ENCODE measurements at places on chromosomes 16 and 17.

DNA sequence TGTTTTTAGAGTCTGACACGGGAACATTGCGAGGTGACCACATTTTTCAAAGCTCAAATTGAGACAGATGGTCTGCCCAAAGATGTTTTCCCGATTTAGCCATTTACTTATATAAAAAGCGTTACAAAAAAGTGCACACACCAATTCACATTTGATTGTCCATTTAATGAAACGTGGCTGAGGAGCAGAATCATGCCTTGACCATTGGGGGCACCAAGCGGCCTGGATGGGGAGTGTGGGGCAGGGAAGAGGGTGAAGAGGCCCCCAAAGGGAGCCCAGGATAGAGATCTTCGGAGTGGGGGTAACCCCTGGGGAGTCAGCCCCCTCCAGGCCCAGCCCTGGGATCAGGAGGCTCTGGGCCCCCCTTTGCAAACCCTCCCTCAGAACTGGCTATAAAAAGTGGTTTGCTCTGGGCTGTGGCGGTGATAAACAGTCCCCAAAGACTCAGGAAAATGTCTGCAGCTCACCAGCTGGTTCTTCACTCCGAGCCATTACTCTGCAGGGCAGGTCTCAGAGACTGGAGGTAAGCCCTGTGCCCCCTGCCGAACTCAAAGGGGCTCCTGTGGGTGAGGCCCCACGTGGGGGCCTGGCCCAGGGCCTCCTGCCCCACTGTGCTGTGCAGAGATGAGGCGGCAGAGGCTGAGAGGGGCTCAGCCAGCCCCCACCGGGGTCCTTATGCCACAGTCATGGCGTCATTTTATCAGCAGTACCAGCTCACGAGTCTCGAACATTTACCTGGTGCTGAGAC lies 105.9 kb upstream of the SEC14L1 start:
- no peak for DNase-seq

DNA sequence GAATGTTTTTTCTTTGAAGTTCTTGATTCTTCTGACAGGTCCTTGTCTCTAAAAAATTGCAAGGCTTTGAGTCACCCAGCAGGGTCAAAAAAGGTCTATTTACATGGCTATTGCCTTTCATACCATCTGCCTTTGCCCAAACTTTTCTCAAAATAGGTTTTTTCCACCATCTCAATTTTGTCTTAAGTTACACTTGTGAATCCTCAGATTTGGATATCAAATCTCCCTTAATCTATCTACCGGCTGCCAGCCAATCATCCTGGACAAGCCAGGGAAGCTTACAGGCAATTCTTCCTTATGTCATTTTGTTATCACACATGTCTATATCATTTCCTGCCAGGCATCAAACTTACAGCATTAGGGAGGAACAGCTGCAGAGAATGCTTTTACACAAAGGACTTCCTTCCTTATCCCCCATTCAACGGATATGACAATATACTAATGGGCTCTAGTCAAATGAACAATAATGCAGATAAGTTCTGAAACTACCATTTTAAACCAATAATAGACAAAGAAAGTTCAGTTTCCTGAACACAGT lies 104.1 kb upstream of the CORO6 start:
- no peak for DNase-seq

DNA sequence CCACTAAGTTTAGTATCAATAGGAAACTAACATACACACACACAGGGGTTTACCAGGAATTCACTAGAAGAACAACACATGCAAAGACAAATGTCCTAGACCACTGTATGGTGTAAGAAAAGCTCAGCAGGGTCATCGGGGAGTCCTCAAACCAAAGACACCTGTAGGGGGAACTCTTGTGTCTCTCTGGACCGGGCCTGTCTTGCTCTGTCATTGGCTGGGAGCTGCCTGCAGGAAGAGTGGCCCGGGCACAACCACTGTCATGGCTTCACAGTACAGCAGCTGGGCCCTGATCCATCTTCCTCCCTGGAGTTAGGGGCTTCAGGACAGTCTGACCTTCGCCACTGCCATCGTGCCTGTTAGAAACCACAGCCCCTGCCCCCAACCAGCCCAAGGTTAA lies 263.6 kb upstream of the DYNLRB2 start:
- no peak for DNase-seq

DNA sequence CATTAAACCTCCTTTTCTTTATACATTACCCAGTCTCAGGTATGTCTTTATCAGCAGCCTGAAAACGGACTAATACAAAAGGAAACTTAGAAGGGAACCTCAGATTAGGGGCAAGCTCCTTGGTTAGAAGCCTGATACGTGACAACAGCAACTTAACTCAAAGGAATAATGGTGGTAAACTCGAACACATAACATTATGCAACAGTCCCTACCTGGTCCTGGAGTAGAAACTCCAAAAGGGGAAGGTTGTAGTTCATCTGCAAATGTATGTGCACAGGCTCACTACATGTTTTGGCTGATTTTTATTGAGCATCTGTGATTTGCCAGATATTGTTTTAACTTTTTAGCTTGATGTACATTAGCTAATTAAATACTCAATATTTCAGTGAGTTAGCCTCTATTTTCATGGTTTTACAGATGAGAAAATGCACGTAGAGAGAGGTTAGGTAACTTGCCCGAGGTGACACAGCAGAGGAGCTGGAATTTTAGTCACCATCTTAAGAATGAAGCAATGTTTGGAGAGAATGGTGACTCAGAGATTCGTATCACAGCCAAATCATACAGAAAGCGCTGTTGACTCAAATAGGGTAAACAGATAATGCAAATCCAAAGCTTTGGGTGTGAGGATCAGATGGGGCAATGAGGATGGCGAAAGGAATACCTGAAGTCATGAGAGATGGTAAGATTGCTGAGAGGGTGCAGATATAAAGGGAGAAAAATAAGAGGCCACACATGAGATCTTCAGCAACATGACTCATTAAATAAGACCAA lies 194.9 kb upstream of the RBFOX1 start:
- no peak for DNase-seq

DNA sequence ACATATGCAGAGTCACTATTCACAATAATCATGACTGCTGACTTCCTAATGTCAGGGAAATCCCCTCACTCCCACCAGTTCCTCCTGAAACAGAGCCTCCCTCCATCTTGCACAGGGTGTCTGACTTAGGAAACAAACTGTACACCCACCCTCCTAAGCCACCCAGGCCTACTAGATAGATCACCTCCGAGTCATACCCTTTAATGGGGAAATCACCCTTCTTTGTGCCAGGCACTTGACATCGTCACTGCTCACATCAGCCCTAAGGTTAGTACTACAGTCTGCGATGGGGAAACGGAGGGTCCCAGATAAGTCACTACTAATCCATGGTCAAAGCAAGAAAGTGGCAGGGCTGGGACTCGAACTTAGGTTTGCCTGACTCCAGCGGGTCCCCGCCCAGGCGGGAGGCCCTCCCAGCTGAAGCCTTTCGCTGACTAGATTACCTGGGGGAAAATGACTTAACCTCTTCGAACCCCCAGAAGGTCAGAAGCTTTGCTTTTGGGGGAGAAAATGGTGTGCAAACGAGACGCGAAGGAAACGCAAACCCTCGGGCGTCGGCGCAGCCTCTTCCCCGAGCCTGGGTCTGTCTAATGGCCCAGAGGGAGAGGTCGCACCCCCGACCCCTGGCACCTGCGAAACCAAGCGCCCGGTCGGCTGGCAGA lies 3.4 kb upstream of the MLLT6 start:
- DNase-seq = peak; percentile 67

DNA sequence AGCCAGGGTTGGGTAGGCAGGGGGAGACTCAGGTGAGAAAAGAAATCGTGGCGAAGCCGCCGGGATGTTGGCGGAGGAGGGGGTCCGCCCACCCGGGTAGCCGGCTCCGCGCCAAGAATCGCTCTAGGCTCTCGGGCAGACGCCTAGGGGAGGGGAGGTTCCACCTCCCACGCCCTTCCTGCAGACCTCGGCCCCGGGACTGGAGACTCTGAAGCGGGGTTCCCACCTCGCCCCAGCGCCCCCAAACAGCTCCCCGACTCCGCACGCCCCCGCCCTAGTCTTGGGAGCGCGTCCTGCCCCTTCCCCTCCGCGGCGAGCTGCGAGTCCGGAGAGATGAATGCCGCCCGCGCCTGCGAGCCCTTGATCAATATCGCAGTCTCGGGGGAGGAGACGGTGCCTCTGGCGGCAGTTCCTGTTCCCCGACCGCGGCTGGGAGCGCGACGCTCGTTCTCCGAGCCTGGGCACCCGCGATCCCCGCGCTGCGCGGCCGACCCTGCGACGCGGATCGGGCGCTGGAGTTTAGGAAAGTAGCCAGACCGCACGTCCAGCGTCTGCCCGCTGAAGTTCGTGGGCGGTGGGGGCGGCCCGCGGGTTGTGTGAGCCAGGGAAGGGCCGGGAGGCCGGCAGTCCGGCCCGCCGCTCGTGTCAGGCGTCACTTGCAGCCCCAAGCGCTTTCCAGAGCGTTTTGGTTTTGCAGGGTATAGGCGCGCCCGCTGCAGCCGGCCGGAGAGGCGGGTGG lies 790 bp downstream of the CRHR1 start:
- DNase-seq = no peak

- no peak for DNase-seq
These were observed 9.2 kb downstream of the CCL17 start for GRCh38 chr16:57413733-57414132.

GRCh38 chr17:71361656-71362450 lies 759.0 kb upstream of the SOX9 start:
- DNase-seq = no peak

- no peak for DNase-seq
These were observed 96.3 kb downstream of the GSG1L start for GRCh38 chr16:27967169-27967568.

DNA sequence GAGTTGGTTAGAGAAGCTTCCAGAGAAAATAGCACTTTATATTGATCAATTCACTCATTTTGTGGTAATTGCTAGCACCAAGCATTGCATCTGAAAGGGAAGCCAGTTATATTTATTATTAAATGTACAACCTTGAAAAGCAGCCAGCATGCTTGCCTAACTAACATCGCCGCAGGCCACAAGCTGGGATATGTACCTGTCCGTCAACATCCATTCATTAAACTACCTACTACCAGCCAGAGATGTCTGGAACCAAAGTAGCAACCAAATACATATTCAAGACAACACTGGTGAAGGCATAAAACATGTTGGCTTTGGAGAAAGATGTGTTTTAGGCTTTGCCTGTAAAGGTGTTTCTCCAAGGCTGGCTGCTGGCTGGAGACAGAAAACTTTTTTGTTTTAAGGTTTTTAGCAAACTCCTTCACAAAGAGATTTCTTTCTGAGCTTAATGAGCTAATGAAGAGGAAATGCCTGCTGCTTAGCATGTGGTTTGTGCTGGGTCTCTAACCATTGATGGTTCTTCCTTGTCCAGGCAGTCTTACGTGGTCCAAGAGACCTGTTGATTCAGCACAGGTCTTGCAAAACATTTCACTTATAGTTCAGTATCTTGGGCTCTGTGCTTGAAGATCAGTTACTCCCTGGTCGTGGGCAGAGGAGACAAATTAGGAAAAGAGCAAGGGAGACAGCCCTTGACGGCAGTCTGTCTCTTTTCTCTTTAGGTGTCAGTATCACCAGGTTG lies 3.1 kb downstream of the ITPRIPL2 start:
- DNase-seq = no peak

GRCh38 chr17:34601416-34601815 lies 22.0 kb downstream of the TMEM132E start:
- DNase-seq = no peak

DNA sequence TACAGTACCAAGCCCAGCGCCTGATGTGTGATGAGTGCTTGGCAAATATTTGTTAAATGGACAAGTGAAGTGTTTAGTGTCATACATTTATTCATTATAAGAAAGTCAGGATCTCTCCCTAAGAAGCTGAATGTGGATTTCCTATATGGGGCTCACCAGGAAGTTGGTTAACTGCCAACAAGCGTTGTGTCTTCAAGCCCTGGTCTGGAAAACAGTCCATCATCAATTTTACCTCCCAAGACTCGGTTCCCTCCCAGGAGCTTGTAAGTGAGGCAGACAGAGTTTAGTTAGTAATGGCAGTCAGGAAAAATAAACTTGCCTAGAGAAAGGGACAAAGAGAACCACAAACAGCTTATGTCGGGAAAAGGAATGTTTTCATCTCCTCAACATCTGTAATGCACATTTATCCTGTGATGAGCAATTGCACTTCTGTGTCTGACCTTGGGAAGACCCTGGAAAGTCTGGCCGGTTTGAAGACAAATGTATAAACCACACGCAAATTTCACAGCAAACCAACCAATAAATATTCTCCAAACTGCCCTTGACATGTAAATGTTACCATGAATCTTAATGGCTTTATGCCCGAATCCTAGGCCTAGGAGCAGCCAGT lies 28.3 kb downstream of the C16orf95 start:
- DNase-seq = no peak

- no peak for DNase-seq
These were observed 35.6 kb downstream of the ABR start for GRCh38 chr17:1144162-1144561.

DNA sequence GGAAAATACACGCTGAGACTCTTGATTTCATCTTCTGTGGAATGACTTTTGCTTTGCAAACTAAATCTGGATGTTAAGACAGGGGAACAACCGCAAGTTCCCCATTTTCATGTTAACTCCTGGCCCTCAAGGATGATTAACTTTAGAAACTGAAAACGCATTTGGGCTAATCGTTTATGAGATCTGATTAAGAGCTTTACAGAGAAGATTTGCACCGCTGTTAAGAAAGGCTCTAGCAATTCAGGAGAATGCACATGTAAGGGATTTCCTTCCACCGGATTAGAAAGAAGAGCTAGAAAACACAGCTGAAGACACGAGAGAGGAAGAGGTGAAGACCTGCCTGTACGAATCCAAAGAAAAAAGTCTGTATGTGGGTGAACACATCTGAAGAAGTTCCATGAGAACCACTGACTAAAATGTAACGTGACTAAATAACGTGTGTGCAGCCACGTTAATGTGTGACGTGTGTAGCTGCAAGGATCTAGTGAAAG lies 106.4 kb downstream of the YPEL2 start:
- DNase-seq = no peak

DNA sequence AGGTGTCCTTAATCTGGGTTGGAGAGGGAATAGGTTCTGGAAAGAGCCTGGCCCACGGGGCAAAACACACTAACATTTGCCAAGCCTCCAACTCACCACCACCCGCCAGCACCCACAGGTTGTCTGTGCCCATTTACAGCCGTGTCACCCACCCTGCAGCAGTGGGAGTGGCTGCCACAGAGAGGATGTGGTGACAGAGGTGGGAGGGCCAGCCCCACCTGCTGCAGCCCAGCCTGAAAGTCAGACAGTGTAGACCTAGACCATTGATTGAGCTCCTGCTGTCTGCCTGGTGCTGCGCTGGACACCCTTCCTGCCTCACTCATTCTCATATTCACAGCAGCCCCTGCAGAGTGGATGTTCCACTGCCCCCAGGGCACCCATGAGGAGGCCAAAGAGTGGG lies 44.7 kb downstream of the IL21R start:
- peak; percentile 80 for DNase-seq

DNA sequence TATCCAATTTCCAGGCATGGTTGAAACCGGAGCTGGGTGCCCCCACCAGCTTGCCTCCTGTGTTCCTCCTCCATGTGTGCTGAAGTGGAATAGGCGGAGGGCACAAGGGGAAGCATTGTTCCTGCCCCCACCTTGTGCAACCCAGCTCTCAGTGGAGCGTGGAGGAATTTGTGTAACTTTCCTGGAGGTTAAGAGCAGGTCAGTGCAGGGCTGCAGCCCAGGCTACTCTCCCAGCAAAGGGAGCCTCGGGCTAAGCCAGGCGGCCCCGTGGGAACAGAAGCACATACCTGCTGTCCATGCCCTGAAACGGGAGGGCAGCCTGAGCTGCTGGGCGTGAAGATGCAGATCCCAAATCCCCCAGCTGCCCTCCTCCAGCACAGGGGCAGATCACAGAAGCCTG lies 158.8 kb upstream of the LHX1 start:
- DNase-seq = no peak

- DNase-seq = no peak
These were observed 44.7 kb downstream of the IRF8 start for GRCh38 chr16:85943711-85944110.

Data from T-helper 22 cell (primary cell).